ENCODE measurements at places on chromosomes 5 and 9. TPM values are rescaled to one million over a fixed set of nuclear protein-coding genes. Genes with fewer than 3 reads are reported as not detected.

GRCh38 chr5:114362197-114362976, 517 bp downstream of the KCNN2 start:
- DNase-seq: no peak
- peaks cover 44% of the 10 kb centered on the region for H3K27me3 ChIP-seq
- no peaks in the 10 kb centered on the region for H3K36me3 ChIP-seq
- no peaks in the 10 kb centered on the region for H3K4me1 ChIP-seq

DNA sequence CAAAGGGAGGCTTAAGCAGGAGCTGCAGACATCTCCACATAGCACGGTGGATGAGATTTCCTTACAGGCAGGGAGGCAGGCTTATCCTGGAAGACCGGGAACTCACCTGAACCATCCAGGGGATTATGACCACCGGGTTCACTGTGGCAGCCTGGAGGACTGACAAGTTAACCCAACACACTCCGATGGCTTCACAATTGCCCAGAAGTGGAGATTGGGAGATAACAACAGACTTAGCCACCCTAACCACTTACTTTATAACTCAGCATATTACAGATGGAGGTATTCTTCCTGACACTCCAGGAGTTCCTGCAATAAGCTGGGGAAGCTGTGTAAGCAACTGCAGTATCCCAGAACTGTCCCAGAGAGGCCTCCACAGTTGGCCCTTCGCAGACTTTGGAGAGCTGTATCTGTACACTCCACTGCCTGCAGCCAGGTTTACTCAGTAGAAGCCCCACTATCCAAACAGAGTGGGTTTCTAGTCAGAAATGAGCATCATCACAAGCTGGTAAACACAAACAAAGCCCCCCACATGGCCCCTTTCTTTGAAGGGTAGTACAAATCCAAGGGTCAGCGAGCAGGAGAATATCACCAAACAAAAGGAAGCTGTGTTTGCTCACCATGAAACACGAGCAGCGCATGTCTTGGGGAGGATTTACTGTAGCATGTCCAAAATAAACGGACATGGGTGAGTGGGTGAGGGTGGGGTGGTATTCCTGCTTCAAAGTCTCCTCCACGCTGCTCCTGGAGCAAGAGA, 462.2 kb downstream of the RASEF start:
- no peak overlapping the region for H3K4me3 ChIP-seq
- H3K27ac ChIP-seq: no peak overlapping the region
- H3K27me3 ChIP-seq: no peaks in the 10 kb centered on the region
- no peak for DNase-seq

DNA sequence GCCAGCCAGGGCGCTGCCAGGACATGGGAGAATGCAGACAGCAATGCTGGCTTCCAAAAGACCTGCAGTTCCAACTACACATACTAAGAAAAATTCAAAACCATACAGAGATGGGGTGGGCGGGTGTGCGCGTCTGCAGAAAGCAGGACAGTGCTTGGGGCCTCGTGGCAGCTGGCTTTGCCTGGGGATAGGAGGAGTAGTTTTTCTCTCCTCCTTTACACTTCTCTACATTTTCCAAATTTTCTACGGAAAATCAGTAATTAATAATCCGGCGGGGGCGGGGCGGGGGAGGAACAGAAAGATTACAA, 43.6 kb upstream of the SARDH start:
- H3K4me3 ChIP-seq: no peak overlapping the region
- H3K27me3 ChIP-seq: no peaks in the 10 kb centered on the region
- no peak for DNase-seq
- no peak overlapping the region for H3K27ac ChIP-seq

DNA sequence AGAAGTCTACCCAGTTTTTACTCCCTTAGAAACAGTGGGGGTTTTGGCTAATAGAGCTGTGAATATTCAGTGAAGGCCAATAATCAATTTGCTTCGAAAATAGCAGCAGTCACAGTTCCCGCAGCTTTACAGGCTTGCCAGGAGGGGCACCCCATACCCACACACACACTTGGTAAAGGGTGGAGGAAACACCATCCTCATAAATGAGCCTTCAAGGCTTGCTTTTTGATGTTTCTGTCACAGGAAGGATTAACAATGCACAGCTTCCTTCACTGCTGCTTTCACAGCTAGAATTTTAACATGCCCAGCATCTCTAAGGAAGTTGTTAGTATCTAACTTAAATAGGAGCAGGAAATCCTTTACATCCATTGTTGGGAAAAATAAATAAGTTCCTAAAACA, 1247.5 kb upstream of the C9orf72 start:
- H3K4me3 ChIP-seq: no peak overlapping the region
- H3K36me3 ChIP-seq: no peaks in the 10 kb centered on the region
- H3K27ac ChIP-seq: no peak overlapping the region
- no peak for DNase-seq
- H3K27me3 ChIP-seq: no peaks in the 10 kb centered on the region

DNA sequence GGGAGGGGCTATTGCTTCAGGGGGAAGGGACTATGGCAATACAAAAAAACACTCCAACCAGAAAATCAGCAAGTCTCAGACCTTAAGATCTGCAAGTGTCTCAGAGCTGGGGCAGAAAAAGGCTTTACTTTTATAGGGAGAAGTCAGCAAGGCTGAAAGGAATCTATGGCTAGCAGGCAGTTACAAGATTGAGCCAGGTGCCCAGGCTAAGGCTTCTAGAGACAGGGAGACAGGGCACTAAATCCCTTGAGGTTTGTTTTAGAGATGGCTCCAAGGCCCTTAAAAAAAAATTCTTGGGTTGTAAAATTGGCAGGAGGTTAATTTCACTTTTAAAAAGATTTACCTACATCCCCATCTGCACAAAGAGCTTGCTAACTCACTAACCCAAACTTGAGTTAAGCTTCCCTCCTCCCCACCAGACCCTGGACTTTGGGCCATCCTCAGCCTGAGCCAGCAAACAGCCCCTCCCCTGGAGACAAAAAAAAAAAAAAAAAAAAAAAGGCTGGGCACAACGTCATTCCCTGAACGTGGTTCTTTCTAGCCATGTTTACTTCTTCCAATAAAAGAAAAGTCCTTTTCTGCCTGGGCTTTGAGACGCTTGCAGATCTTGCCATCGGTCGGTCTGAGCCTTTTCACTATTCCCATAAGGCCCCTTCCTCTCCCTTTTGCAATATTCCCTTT, 17.9 kb downstream of the NIPAL4 start:
- no peak overlapping the region for H3K27ac ChIP-seq
- peaks cover 60% of the 10 kb centered on the region for H3K36me3 ChIP-seq
- no peaks in the 10 kb centered on the region for H3K27me3 ChIP-seq
- H3K4me1 ChIP-seq: peaks cover 12% of the 10 kb centered on the region
- DNase-seq: no peak

DNA sequence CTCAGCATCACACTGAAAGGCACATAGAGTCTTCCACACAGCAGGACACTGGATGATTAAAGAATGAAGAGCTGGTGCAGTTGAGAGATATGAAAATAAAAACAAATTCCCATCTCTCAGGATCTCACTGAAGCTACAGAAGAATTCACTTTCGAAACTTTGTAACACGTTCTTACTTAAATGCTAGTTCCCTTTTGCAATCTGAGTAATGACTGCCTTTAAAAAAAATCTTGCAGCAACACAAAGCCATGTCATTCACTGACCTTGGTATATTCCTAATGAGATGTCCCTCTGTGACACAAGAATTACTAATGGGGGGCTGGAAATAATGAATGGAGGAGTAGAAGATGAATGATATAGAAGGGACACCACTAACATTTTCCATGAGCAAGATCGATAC, 201.8 kb downstream of the GLIS3 start:
- no peak overlapping the region for H3K4me3 ChIP-seq
- no peaks in the 10 kb centered on the region for H3K27me3 ChIP-seq
- no peaks in the 10 kb centered on the region for H3K36me3 ChIP-seq
- peak; percentile 51 for DNase-seq

GRCh38 chr5:39755986-39756385, 331.2 kb upstream of the DAB2 start:
- H3K27me3 ChIP-seq: no peaks in the 10 kb centered on the region
- H3K36me3 ChIP-seq: no peaks in the 10 kb centered on the region
- H3K4me3 ChIP-seq: no peak overlapping the region
- peaks cover 12% of the 10 kb centered on the region for H3K4me1 ChIP-seq
- H3K27ac ChIP-seq: no peak overlapping the region
- no peak for DNase-seq

DNA sequence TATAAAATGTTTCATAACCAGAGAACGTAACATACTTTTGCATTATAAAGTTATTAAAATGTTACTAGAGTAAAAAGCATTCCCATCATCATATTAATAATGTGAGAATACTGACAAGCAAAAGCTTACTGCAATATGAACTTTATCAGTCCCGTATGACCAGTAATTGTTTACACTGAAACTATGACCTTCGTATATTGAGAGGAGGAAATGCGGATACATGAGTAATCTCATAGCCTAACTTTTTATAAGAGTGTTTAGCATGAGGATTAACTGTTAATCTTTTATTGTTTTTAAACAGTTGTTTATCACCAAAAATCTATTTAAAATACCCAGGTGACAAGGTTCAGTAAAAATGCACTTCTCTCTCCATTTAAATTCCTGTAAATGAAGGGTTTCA, 272.4 kb downstream of the SLF1 start:
- no peak overlapping the region for H3K4me3 ChIP-seq
- H3K4me1 ChIP-seq: no peaks in the 10 kb centered on the region
- no peaks in the 10 kb centered on the region for H3K27me3 ChIP-seq
- DNase-seq: no peak
- H3K36me3 ChIP-seq: peaks cover 60% of the 10 kb centered on the region

Gene ANKRD31
- not detected for polyA plus RNA-seq

Gene TOR1B
- 15.8 TPM for polyA plus RNA-seq

Gene LCN9
- polyA plus RNA-seq: not detected
